Endodermal cell (in vitro differentiated cells): ENCODE measurements at places on chromosomes 3 and 15. TPM values are rescaled to one million over a fixed set of nuclear protein-coding genes. Genes with fewer than 3 reads are reported as not detected.
A peak's percentile ranks its signal among the peaks of the same experiment; 100 is the strongest.

TXNRD3 gene
- total RNA-seq, result 12.5 and 13.1 TPM in 2 replicates

CFAP92 gene
- 1.2 and 1.3 TPM in 2 replicates for total RNA-seq

SLC51A gene
- total RNA-seq, result 1.9 to 3.7 TPM (median 2.4 TPM) in 3 replicates

STARD5 gene
- total RNA-seq, result 1.7 and 2.0 TPM in 2 replicates

MKRN3 gene
- not detected in 3 replicates for total RNA-seq

ADAMTS7 gene
- total RNA-seq, result 42.5 and 55.8 TPM in 2 replicates

GRM2 gene
- 3.9 to 10.8 TPM (median 4.1 TPM) in 3 replicates for total RNA-seq

USP19 gene
- total RNA-seq, result 45.2 to 62.9 TPM (median 61.5 TPM) in 3 replicates

USP8 gene
- 74.3 and 77.5 TPM in 2 replicates for total RNA-seq

RLBP1 gene
- total RNA-seq, result not detected in 2 replicates

DNA sequence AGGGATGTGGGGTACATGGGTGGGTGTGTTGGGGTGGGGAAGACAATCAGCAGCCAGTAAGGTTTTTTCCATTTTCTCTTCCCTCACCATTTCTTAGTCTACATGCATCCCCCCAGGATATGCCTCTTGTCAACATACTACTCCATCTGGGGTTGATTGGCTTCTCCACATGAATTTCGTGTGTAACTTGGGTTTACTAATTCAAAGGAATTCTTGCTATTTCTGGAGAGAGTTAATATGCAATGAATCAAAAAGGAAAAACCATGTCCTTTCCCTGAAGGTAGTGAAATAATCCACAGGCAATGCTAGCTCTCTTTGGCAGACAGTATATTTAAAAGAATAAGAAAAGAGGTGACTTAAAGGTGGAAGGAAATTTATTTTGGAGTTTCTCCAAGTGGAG lies 198.4 kb downstream of the EBLN2 start:
- no peak for DNase-seq

GRCh38 chr3:110767156-110767555 lies 304.5 kb upstream of the NECTIN3 start:
- no peak for DNase-seq

DNA sequence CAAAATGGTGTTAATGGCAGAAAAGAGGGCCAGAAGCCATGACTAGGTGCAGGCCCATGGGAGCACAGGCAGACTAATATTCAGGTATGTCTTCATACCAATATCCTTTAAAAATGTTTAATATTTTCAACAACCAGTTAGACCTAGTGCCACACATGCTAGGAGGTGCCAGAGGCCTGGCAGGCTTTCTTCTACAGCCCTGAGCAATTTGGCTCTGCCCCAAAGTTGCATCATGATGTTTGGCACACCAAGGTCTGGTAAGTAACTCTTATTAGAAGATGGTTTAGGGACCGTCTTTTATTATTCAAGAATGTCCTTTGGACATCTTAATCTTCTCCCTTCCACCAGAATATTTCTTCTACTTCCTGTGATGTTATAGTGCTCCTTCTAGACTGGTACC lies 34.8 kb downstream of the MITF start:
- no peak for DNase-seq

GRCh38 chr15:38824719-38825118 lies 260.1 kb upstream of the RASGRP1 start:
- no peak for DNase-seq

- no peak for DNase-seq
Observed at GRCh38 chr15:46502667-46503066, 867.8 kb downstream of the SQOR start.

- DNase-seq, result no peak
Observed at GRCh38 chr15:56098195-56098863, 104.9 kb upstream of the NEDD4 start.

- no peak for DNase-seq
Observed at GRCh38 chr3:141006344-141006743, 44.8 kb upstream of the SPSB4 start.

- no peak for DNase-seq
Observed at GRCh38 chr3:181879926-181880325, 168.2 kb downstream of the SOX2 start.

GRCh38 chr3:188122571-188123169 lies 31.3 kb upstream of the LPP start:
- no peak for DNase-seq

DNA sequence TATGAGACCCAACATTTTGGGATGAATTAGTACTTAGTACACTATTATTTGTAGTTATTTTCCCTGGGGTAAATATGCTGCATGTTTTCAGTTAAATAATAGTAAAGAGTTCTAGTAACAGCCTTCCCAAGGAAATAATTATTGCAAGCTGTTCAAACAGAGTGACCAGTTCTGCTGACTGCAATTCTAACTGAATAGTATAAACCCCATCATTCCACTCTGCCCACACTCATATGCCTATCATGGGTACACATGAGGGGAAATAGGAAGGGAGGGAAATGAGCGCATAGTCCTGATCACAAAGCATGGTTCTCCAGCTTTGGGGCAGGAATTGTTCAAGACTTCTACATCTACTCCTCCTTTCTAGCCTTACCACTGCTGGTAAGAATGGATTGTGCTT lies 18.7 kb downstream of the UQCC5 start:
- DNase-seq, result no peak

GRCh38 chr15:92069308-92070250 lies 216.1 kb downstream of the SLCO3A1 start:
- no peak for DNase-seq

DNA sequence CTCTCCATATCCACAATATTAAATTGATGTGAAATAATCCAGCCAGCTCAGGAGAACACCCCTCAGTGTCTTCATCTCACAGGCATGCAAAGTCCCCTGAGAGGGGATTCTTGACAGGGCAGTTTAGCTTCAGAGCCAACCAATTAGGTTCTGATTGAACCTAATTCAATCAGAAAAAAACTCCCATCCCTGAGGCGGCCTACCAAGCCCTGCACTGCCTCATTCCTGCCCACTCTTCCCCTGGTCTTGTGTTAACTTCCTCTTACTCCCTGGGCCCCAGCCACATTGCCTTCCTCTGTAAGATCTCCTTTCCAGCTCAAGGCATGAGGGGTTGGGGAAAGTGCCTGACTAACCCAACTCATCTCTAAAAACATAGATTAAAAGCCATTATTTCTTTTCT lies 46.1 kb downstream of the FRMD4B start:
- peak; percentile 39 for DNase-seq

- DNase-seq, result peak; percentile 76
Observed at GRCh38 chr15:57752436-57752835, 45.9 kb downstream of the POLR2M start.

DNA sequence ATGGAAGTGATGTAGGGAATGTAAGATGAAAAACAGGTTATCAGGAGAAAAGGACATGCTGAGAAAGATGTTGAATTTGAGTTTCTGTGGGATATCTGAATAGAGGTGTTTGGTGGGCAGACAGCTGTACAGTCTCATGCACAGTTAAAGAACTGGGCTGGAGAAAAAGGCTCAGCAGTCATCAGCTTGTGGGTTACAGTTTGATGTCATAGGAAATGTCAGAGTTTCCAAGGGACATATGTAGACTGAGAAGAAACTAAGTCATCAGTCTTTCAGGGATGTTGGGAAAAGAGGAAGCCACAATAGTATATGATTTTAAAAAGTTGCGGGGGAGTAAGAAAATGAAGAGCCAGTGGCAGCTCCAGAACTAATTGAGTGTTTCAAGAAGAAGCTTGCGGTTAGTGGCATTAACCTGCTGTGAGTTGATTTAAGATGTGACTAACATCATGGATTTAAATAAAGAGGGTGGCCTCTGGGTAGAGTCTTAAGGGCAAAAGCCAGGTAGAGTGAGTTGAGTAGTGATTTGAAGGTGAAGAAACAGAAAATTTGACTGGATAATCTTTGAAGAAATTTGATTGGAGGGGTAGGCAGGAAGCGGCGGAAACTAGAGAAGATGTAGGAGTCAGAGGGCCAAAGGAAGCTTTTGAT lies 24.6 kb downstream of the GORASP1 start:
- DNase-seq, result no peak

DNA sequence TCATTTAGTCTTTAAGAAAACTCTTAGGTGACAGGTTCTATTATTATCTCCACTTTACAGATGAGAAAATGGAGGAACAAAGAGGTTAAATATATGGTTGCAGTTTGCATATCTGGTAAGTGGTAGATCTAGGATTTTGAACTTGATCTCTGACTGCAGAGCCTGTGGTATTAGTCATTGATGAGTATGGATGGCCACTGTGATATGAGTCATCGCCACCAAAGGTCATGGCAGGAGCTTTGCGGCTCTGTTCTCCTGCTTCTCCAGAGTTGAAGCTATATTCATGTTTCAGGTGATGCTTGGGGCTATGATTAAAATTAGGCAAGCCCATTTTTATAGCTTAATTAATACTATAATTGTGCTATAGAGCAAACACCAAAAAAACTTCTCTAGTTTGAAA lies 306.2 kb upstream of the DPPA4 start:
- no peak for DNase-seq

DNA sequence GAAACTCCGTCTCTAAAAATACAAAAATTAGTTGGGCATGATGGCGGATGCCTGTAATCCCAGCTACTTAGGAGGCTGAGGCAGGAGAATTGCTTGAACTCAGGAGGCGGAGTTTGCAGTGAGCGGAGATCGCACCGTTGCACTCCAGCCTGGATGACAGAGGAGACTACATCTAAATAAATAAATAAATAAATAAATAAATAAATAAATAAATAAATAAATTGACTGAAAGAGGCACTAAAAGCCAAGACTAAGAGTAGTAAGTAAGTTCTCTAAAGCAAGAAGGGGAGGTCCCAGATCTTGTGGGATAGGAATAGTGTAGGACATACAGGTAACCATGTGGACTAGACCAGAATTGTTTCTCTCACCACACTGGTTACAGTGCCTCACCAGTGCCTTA lies 40.0 kb downstream of the TLNRD1 start:
- DNase-seq, result no peak

- DNase-seq, result no peak
Observed at GRCh38 chr3:123421353-123422174, 27.3 kb downstream of the ADCY5 start.

- peak; percentile 91 for DNase-seq
Observed at GRCh38 chr15:73683777-73684580, at the start of gene CD276. CD276 (plus strand) TSS chr15:73684383; CDS start chr15:73699640, 15,257 bp downstream.

DNA sequence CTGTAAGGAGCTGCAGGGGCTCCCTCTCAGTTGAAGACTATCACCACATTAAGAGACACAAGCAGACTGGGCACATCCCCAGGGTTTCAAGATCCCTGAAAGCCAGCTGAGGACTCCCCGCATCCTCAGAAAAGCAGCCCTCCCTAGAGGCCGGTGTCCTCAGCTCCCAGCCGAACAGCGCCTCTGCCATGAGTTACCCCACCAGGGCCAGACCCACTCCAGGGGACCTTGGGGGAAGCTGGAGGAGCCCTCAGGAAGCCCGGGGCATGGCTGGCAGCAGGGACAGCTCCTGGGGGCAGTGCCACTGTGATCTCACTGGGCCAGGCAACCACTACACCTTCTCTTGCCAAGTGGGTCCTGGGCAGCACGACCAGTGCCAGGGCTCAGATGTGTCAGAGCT lies 8.1 kb downstream of the KLF15 start:
- no peak for DNase-seq

GRCh38 chr3:82942041-82942440 lies 1180.6 kb upstream of the GBE1 start:
- no peak for DNase-seq

DNA sequence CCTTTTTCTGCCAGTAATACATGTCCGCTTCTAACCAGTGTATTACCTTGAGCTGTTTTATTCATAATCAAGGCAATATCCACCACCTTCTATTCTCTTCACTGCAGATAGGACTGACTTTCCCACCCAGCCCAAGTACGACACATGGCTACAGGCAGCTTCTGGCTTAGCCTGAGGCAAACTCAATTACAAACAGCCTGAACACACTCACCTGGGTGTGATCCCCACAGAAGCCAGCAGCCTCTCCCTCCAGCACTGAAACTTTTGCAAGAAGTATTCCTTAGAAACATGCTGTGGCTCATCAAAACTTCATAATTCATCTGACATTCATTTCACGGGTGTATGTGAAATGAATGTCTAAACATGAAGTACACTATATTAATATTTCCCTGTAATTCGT lies 13.5 kb upstream of the KCNMB3 start:
- DNase-seq, result no peak

DNA sequence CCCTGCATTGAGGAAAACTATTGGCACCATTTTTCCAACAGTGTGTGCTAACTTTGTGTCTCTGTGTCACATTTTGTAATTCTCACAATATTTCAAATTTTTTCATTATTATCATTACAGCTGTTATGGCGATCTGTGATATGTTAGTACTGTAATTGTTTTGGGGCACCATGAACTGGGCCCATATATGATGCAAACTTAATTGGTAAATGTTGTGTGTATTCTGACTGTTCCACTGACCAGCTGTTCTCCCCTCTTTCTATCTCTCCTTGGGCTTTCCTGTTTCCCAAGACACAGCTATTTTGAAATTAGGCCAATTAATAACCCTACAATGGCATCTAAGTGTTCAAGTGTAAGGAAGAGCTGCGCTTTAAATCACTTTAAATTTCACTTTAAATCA lies 2.2 kb upstream of the CYP8B1 start:
- DNase-seq, result no peak

GRCh38 chr15:90351479-90352106 lies 491 bp upstream of the ZNF774 start:
- no peak for DNase-seq

DNA sequence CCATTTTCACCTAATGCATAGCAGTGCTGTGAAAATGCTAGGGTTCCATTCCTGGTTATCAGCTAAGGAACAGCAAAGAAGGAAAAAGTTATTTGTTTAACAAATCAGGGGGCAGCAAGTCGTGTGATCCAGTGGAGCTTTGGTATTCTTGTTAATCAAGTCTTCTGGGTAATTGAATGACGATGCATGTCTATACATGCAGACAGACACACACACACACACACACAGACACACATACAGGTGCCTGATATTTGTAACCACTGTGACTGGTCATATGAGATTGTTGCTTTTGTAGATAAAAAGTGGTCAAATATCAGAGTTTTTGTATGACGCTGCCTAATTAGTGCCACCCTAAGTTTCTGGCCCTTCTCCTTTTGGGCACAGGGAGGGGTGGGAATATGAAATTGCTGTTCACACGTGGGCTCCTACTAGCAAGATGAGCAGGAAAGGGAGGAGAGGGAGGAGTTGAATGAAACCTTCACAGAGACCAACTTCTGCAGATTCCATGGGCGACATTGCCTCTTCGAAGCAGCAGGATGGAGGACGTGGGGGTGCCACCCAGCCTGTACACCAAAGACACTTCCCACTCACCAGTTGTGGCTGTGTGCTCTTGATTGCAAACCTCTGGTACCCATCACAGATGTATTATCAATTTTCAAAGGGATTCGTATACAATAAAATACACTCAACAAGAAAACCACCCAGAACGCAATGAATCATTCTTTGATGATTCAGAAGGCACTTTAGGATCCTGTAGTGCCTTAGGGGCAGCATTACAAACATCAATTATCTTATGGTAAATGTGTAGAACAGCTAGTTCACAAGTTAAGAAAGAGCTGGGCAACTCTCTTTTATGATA lies 281.9 kb upstream of the ICE2 start:
- no peak for DNase-seq

- no peak for DNase-seq
Observed at GRCh38 chr15:51625236-51625635, 2.7 kb upstream of the DMXL2 start.

DNA sequence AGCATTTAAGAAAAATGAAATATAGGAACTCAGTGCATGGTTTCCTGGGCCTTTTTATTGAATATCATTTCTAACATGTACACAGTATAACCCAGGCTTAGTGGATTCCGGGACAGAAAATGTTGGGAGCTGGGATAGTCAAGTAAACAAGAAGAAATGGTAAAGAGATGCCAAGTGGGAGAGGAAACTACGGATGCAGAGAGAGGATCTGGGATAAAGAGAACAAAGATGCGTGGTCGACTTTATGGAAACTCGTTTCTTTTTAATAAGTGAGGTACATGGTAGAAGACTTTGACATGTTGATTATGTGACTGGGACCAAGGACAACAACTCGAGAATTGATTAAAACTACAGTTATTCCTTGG lies 1.2 kb upstream of the GPR176 start:
- DNase-seq, result no peak
